Panc1 (cell line): ENCODE measurements at places on chromosomes 12 and 14.

GRCh38 chr12:65741656-65742017 is 82.6 kb upstream of the HMGA2 start:
- no peak for DNase-seq

DNA sequence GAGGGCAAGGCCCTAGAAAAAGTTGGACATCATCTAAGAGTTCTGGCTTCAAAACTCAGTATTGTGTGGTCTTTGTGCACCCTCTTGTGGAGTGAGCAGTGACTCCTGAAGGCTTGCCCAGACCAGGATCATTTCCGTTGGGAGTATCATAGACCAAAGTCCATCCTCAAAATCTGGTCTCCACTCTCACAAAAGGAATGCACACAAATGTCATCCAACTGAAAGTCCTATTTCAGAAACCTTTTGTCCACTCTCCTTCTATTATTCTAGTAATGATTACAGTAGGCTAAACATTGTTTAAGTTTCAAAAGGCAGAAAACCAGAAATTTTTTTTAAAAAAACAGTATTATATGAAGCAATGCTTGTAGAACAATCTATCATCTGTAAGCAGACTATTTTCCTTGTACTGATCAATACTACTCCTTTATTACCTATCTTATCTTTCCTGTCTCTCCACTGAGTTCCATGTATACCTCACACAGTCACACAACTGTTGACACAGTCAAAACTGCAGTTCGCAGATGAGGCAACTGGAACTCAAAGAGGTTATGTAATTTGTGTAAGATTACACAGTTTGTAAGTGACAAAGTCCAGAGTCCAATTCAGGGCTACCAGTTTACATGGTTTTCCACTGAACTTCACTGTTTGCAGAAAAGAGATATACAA is 41.4 kb downstream of the COX16 start:
- DNase-seq = peak; percentile 12

GRCh38 chr12:103947871-103948555 is 17.7 kb upstream of the TDG start:
- DNase-seq = no peak

DNA sequence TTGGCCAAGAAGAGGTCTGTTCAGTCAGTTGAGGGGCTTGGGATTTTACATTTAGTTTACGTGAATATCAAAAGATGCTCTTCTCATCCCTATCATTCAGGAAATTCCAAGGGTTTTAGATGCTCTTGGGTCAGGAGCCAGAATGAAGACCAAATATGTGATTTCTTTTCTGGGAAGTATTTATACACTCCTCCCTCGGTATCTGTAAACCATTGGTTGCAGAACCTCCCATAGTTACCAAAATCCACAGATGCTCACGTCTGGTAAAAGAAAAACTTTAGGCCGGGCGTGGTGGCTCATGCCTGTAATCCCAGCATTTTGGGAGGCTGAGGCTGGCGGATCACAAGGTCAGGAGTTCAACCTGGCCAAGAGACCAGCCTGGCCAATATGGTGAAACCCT is 75.9 kb downstream of the TNFAIP2 start:
- DNase-seq = no peak
